ENCODE measurements at places on chromosomes 5 and 9. TPM values are rescaled to one million over a fixed set of nuclear protein-coding genes. Genes with fewer than 3 reads are reported as not detected.

Gene GABRA1
- total RNA-seq = not detected

Gene FBP1
- total RNA-seq = 2.3 TPM

Gene CSF1R
- total RNA-seq = not detected

Gene FAM240B
- not detected for total RNA-seq

Gene INSYN2B
- total RNA-seq = 1.5 TPM

Gene DOK3
- 13.6 TPM for total RNA-seq

Gene PDE6A
- 0.10 TPM for total RNA-seq

Gene APBA1
- 0.55 TPM for total RNA-seq

Gene TAF11L10
- not detected for total RNA-seq

Gene ADRA1B
- 5.4 TPM for total RNA-seq

Gene FSD1L
- 12.1 TPM for total RNA-seq

Gene RASA1
- 53.8 TPM for total RNA-seq

Gene TIMD4
- total RNA-seq = 0.35 TPM

Gene HTR1A
- total RNA-seq = 0.35 TPM

Gene PCDHGB6
- total RNA-seq = 2.3 TPM

Gene SPATA31A3
- total RNA-seq = not detected

Gene C5orf58
- not detected for total RNA-seq

Gene ECSCR
- total RNA-seq = 0.40 TPM

Gene KIF4B
- total RNA-seq = 0.05 TPM

Gene RICTOR
- total RNA-seq = 33.0 TPM

Gene C1QTNF2
- total RNA-seq = not detected

Measured in renal cortical epithelial cell (primary cell).